Upper lobe of left lung (tissue), 6 donors: ENCODE measurements at places on chromosomes 2 and 18.

- no peak for DNase-seq
These were observed 29.4 kb downstream of the COL4A4 start for GRCh38 chr2:227134591-227134990.

GRCh38 chr2:152557273-152557888, 159.9 kb downstream of the PRPF40A start:
- DNase-seq = no peak

DNA sequence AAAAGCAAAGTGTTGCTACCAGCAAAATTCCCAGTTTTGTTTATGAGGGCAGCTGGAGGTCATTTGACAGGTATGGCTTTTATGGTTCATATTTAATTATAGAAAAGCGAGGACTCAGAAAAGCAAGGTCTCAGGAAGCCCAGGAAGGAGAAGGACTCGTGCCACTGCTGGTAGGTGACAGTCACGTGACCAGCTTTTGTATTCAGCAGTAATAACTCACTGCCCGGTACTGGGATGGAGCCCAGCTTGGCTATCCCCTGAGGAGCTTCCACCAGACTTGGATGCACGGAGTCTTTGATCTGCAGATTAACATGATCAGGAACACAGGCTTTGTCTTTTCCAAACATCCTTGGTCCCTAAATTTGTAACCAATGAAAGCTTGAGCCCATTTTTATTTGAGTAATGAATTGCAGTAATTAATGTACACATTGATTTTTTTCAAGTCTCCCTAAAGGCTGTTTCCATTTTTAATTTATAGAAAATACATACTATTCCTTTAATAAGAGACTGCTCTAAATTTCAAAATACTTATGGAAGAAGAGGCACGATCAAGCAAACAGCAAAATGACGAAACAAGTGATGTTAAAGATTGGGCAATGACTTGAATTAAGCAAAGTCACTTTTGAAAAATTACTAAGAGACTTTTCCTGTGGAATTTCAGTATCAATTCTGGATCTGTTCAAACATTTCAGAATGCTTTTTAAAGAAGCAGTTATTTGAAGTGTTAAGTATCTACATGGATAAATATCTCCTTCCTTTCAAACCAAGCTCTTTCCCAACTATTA, 251.7 kb upstream of the HNRNPA3 start:
- no peak for DNase-seq

DNA sequence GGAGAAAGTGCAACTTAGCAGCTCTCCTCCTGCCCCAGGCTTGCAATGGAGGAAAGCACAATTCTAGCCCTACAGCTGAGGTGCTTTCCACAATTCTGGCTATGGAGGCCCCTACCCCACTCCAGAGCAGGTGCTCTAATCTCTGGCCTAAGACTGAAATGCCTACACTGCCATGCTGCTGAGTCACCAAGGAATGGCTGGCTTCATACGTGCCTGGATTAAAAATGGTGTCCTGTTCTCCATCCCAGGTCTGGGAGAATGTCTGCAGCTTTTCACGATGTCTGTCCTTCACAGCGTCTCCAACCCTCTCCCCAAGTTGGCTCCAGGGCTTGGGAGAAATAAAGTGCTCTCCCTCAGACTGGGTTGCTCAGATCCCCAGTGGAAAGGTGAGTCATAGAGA, 48.5 kb downstream of the MBOAT2 start:
- no peak for DNase-seq

DNA sequence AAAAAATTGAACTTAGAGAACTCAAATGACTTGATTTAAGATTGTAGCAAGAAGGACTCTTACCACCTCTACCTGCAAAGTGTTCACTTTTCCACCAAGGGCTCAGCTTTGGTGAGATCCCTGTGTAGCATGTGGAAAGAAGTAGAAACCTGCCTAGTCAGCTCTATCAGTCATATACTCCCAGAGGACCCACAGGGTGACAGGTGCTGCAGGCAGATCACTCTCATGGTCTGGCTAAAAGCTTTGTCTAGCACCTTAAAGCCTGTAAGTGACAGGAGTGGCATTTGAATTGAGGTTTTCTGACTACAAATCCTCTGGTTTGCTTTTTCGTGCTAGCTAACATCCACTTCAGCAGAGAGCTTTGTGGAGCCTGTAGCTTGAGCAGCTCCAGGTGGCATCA, 18.7 kb upstream of the NEMP2 start:
- no peak for DNase-seq

GRCh38 chr2:106147159-106147558, 46.9 kb downstream of the UXS1 start:
- no peak for DNase-seq

DNA sequence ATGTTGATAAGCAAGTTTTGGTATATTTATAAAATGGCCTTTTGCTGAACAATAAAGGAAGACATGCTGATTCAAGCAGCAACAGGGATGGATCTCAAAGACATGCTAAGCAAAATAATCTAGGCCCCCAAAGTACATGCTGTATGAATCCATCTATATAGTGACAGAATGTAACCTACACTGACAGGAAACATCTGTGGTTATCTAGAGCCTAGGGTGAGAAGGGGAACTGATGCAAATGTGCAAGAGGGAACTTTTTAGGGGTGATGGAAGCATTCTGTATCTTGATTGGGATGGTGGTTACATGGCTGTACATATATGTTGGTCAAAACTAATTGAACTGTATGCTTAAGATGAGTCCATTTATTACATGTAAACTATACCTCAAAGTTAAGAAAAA, 24.2 kb downstream of the CNRIP1 start:
- no peak for DNase-seq

DNA sequence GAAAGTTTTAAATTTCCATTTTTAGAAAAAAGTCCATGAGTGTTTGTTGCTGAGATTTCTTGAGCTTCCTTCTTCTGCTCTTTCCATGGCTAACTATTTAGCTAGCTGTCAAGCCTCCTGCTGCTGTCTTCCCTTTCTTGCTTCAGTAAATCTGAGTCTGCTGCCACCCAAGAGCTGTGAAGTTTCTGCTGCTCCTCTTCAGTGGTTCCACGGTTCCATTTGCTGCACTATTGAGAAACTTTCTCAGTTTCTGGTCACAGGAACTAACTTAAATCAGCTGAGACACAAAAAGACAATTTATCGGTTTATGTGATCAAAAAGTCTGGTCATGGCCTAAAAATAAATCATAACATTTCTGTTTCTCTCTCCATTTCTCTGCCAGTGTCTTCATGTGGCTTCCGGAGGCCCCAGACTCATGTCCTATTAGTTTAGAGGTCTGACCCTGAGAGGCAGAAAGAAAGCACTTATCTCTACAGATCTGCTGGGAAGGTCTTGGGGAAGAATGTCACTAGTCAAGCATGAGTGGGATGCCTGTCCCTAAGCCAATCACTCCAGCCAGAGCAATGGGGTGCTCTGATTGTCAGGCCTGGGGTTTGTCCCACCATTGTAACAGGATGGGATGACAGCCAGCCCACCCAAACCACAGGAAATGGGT, 73.0 kb upstream of the ARL4C start:
- DNase-seq = no peak

DNA sequence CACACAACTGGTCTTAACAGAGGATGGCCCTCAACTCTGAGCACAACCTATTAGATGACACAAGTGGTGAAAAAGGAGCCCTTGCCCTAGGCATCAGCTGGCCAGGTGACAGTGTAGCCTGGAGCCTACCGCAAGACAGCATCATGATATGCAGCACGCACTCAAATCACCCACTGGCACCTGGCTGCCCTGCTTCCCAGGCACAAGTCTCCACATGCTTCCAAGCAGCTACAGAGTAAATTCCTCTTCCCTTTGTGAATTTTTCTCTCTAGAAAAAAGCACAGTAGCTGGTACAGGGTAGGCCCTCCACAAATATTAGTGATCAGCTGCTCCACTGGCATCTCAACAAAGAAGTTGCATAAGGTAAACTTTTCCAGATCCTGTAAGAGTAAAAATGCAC, 6.0 kb downstream of the FBXO15 start:
- no peak for DNase-seq

DNA sequence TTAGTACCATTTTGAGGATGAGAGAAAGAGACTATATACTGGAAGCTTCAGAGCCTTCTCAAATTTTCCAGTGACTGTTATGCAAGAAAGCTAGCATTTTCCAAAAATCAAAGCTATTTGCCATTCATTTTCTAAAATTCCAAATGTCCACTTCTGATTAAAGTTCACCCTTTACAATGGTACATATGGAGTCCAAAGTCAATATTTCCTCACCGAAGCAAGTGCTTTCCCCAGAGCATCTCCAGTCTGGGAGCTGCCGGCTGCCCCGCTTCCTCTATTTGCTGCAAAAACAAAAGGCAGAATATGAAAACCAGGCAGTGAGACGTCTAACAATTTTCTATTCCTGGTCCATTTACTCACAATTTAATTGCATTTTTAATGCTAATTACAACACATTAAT, 302.0 kb upstream of the CCDC68 start:
- DNase-seq = no peak
